ENCODE measurements at places on chromosomes 16 and 17.

DNA sequence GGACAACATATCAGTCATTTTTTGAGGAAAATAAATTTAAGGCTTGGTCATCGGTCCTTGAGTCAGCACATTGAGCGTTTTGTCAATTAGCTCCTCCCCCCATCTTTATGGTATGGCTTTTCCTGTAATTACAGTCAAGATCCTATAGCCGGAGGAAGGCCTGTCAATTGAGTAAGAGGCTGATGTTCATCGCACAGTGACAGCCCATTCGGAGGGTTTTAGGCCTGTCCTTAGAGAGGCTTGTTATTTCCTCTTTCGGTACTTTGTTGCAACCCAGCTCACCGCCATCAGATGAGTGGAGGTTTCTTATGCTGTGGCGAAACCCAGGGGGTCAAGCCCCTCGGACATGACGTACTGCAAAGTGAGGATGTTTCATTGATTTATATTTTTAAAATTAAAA, 395.2 kb downstream of the WWOX start:
- DNase-seq, result no peak

GRCh38 chr16:1613211-1613622, 1.1 kb downstream of the CRAMP1 start:
- peak; percentile 52 for DNase-seq

GRCh38 chr17:9571201-9571600, 4.4 kb downstream of the STX8 start:
- DNase-seq, result no peak

DNA sequence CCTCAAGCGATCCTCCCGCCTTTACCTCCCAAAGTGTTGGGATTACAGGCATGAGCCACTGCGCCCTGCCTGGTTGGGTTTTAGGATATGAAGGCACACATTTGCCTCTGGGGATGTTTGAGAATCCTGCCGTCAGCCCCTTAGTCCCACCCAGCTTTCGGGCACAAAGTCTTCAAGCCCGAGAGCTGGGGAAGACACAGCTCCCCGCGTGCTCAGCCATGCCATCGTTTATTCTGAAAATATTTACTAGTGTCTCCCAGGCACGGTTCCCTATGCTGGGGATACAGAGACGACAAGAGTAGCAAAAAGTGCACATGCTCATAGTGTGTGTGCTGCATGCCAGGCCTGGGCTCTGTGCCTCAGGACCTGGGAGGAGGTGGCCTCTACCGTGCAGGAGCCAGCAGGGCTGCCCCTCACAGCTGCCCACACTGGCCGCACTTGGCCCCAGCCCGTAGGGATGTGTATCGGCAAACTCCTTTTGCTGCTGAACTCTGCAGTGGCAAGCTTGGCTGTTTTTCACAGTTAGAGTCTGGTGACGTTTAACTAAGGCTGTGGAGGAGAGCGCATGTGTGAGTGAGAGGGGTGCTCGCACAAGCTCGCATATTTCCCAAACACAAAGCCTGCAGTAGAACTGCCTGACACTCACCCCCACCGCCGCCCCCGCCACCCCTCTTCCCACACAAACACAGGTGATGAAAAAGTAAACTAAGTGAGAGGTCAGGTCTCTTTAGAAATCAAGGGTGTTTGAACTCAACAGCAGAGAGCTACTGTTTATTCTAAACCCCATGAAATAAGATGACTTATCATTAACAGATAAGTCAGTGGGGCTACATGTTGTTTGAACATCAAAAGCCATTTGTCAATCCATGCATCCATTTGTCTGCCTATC, 266.4 kb downstream of the MRTFB start:
- DNase-seq, result no peak

GRCh38 chr17:17269926-17270773, 10.9 kb downstream of the COPS3 start:
- no peak for DNase-seq

Measured in H54 (cell line).